ENCODE measurements at places on chromosomes 16 and 17.

- no peak for DNase-seq
Observed at GRCh38 chr16:89105599-89106151, 12.0 kb downstream of the ACSF3 start.

DNA sequence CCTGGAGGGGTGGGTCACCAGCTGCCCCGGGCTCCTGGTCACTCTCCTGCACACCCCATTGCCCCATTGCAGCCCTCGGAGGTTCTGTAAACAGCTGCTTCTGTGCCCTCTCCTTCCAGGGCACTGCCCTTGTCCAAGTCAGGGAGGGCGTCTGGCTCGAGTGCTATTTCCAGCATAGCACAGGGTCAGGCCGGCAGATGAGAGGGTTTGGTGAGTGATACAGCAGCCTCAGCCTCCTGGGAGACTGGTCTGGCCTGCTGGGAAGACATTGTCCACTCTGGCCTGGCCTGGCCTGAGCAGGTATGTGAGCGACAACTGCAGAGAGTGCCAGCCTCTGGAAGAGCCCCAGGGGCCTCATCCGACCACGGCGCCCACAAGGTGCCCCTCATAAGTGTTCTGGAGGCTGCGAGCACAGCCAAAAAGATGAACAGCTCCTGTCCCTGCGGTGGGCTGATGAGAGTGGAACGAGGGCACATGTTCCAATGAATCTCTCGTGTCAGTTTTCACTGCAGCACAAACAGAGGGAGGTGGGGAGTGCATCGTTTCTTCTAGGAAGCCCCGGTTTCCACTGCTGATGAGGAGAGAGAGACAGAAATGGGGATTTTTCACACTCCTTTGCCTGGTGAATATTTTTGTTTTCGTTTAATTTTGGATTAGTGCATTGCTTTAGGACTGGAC, 105.8 kb upstream of the SDK2 start:
- DNase-seq: no peak

- no peak for DNase-seq
Observed at GRCh38 chr17:66272811-66273585, 29.4 kb upstream of the PRKCA start.

DNA sequence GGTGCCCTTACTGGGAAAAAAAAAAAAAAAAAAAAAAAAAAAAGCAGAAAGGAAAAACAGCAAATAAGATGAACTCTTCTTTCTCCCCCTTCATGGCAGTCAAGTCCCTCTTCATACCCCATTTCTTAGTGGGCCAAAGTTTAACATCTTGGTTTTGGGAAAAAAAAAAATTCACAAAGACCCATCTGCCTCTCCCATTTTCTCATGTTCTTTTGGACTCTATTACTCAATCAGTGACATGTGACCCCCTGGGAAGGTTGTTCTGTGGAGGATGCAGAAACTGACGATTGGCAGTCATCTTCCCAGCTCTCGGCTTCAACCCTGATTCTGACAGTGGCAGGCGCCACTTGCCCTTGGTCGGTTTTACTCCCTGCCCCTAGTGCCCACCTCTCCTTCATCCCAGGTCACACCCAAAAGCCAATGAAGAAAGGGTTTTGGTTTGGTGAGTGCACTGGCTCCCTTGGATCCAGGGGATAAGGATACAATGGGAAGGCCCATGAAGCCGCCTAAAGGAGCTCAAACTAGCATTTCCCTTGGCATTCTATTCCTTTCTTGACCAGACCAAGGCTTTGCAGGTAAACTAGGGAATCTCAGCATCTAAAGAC, 60.7 kb upstream of the TBX2 start:
- DNase-seq: no peak

- no peak for DNase-seq
Observed at GRCh38 chr17:82305727-82306300, 11.6 kb downstream of the CD7 start.

GRCh38 chr17:41648411-41649195, 24.2 kb upstream of the KRT17 start:
- DNase-seq: peak; percentile 73

GRCh38 chr16:1543085-1543896, 9.8 kb downstream of the TMEM204 start:
- no peak for DNase-seq

DNA sequence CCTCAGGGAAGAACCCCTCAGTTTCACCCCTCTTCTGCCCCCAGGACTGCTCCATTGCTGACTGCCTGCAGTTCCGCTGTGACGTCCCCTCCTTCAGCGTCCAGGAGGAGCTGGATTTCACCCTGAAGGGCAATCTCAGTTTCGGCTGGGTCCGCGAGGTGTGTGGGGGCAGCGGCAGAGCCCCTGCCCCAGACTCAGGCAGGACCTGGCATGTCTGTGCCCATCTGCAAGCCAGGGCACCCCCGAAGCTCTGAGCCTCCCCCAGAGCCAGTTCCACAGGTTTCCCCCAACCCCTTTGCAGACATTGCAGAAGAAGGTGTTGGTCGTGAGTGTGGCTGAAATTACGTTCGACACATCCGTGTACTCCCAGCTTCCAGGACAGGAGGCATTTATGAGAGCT, 4.4 kb downstream of the COX6A2 start:
- DNase-seq: no peak

GRCh38 chr16:23500212-23500861, 10.0 kb downstream of the GGA2 start:
- no peak for DNase-seq

DNA sequence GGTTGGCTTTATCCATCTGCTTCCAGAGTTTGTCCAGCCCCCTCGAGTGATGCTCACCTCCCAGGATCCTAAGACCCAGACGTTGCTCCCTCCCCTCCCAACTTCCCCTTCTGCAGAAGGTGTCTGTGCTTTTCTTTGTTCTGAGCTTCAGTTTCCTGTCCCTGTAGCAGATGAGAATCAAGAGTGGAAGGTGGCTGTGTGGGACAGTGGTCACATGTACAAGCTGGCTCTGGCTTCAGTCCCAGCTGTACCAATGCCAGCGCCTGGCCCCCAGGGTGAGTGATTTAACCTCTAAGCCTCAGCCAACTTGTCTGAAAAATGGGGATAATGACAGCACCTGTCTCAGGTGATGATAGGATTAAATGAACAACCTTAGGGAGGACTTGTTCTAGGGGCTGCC, 7.7 kb downstream of the PRR15L start:
- DNase-seq: no peak

DNA sequence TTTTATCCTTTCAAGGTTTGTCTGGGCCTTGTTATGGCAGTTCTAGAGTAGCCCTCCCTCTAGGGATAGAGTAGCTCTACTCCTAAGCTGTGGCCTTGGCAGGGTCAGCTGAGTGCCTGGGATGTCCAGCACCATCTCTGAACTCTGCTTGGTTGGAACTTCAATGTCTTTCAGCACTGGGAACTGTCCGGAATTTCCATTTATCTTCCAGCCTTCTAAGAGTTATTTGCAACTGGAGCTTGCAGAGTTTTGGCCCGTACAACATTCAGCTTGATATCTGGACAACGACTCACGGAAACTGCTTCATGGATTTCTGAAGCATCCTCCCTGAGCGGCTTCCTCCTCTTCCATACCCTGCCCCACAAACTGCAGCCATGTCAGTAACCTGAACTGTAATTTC, 22.9 kb downstream of the MMD start:
- DNase-seq: no peak

GRCh38 chr17:36482611-36483504, 3.6 kb upstream of the ZNHIT3 start:
- peak; percentile 57 for DNase-seq

- no peak for DNase-seq
Observed at GRCh38 chr17:63934183-63935112, 2.3 kb upstream of the CD79B start.

GRCh38 chr17:70230850-70231640, 61.7 kb downstream of the KCNJ2 start:
- no peak for DNase-seq

DNA sequence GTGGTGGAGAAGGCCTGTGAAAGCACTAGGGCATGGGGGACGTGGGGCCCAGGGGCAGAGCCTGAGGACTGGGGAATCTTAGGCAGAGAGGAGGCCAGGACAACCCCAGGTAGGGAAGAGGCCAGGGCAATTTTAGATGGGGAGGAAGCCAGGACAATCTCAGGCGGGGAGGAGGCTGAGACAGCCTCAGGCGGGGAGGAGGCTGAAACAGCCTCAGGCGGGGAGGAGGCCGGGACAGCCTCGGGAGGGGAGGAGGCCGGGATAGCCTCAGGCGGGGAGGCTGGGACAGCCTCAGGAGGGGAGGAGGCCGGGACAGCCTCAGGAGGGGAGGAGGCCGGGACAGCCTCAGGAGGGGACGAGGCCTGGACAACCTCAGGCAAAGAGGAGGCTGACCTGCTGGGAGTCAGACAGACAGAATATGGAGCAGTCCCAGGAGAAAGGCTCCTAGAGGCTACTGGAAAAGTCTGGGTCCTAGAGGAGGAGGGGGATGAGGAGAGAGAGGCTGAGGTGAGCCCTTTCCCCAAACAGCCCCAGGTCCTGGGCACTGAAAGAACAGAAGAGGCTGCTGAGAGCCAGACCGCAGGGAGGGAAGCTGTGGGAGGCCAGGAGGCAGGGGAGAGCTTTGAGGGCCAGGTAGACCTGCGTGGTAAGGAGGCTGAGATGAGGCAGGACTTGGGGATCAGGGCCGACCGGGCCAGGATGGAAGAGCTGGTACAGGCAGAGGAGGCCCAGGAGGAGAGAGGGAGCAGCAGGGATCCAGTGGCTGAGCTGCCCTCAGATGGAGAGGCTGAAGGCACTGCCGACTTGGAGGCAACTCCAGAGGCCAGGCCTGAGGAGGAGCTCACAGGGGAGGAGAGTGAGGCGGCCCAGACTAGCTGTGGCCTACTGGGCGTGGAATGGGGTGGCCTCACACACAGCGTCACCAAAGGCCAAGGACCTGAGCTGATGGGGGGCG, 1.6 kb downstream of the APOBR start:
- DNase-seq: no peak

GRCh38 chr17:4463818-4464476, 30.2 kb downstream of the SPNS3 start:
- DNase-seq: no peak

GRCh38 chr16:12317856-12318537, 341.5 kb downstream of the SNX29 start:
- DNase-seq: no peak

DNA sequence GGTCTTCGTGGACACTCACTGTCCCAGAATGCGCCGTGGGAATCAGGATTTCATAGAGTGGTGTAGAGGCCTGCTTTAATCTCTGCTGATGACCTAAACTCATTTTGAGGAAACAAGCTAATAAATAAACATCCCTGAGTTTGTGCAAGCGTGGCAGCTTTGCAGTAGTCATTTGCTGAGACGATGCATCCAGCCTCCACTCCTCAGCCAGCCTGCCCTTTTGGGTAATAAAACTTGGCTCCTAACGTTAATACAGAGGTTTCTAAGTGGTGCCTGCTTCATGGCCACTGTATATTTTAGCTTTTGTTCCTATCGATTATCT, 1.3 kb downstream of the DGKE start:
- DNase-seq: no peak

DNA sequence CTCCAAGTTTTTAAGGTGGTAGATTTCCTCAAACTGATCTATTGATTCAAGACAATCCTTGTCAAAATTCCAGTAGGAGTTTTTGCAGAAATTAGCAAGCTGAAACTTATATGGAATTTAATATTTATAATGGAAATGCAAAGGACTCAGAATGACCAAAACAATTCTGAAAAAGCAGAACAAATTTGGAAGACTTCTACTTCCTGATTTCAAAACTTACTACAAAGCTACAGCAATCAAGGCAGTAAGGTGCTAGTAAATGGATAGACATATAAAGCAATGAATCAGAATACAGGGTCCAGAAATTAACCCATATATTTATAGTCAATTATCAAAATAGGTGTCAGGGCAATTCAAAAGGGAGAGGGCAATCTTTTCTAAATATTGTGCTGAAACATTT, 11.8 kb upstream of the IL21R start:
- no peak for DNase-seq

All from stimulated activated CD4-positive, alpha-beta T cell treated with anti-CD3 and anti-CD28 coated beads, Interleukin-15, amount 100 ng/mL, for 1 hour (primary cell).